ENCODE measurements at places on chromosomes 7 and 10.

- no peak for DNase-seq
Observed at GRCh38 chr10:26746061-26746460, 48.6 kb downstream of the PDSS1 start.

- no peak for DNase-seq
Observed at GRCh38 chr10:12547301-12547771, 198.0 kb downstream of the CAMK1D start.

- no peak for DNase-seq
Observed at GRCh38 chr10:69241575-69241974, 21.4 kb downstream of the HKDC1 start.

DNA sequence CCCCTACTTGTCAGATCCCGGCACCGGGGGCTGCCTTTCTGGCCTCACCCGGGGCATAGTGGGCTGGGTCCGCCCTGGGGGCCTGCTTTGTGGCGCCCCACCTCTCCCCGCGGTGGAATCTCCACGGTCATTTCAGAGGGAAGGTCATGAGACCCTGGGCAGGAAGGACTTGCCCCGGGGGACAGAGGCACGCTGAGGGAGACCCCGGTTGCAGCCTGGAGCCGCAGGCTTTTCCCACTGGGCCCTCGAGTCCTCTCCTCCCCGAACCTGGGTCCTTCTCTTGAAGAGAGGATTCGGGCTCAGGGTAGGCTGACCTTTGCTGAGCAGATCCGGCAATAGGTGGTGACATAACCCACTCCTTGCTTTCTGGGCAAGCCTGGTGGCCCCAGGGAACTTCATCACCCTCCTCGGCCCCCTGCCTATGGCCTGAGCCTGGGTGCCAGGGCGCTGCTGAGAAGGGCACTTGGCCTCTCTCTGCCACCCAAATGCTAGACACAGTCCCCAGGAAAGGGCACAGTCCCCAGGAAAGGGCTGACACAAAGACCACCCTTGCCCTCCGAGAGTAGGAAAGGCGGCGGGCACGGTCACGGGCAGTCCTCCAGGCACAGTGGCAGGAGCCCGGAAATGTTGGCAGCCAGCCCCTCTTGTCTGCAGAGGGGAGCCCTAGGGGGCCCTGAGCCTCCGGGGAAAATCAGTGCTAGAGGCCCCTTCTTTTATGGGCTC, 36.2 kb downstream of the FKBP6 start:
- no peak for DNase-seq

DNA sequence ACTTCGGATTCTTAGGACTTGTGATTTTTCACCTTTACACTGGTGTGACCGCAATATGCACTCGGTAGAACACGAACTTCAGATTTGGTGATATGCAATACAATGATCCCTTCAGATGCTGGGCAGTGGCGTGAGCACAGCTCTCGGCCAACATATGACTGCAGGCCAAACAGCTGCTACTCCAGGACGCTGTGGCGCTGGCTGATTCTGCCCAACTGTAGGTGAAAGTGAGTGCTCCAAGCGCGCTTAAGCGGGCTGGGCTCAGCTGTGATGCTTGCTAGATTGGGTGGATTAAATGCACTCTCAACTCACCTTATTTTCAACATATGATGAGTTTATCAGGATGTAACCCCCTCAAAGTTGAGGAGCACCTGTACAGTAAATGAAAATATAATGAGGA, 137.6 kb upstream of the RET start:
- DNase-seq, result no peak

GRCh38 chr10:92207061-92207460, 83.8 kb downstream of the CPEB3 start:
- DNase-seq, result no peak

GRCh38 chr10:94963901-94964300, 25.4 kb downstream of the CYP2C9 start:
- DNase-seq, result peak; percentile 17

DNA sequence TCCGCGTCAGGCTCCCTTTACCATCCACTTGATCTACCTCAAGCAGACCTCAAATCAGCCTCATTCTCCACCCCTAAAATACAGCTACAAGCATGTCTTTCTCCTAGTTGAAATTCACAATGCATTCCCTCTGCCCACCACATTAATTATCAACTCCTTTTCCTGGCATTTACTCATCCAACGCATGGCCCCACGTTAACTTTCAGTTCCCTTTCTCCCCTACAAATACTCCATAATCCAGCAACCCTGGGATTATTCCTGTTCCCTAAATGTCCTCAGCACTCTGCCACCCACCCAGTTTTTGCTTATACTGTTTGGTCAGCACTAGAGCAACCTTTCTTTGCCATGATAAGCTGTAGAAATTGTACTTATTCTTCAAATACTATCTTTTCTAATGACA, 5.7 kb upstream of the VIM start:
- DNase-seq, result no peak

GRCh38 chr10:2244471-2244870, 507.1 kb upstream of the ADARB2 start:
- DNase-seq, result no peak

- DNase-seq, result no peak
Observed at GRCh38 chr7:15581352-15581951, 19.6 kb upstream of the AGMO start.

DNA sequence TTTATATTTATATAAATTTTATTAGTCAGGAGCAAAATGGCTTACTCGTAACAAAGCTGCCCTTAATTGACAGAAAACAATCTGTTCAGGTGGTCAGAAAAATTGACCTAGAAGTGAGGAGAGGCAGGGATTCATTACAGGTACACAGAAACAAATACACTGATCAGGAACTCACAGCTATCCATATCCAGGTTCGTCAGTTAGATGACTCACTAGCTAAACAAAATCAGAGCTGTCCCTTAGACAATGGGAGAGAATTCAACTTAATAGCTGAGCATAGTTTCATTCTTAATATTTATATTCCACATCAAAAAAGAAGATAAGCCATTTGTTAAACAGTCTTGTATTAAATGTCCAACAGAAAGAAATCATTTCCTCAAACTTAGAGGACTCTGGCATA, 41.7 kb downstream of the HYCC1 start:
- no peak for DNase-seq

DNA sequence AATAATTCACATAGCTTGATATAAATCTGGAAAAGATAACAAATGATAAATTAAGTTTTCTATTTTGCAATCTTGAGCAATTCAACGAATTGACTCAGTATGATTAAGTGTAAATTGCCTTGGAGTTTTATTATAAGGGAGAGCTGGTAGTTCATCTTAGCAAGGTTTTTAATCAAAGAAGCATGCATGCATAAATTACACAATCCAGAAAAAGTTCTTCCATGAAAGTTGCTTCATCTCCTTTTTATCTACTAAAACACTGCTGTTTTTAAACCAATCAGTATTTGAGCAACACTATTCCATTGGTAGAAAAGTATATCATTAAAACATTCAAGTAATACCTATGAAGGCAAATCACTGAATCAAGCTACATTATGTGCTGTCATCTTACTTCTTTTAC, 47.6 kb downstream of the POT1 start:
- DNase-seq, result no peak

- DNase-seq, result peak; percentile 58
Observed at GRCh38 chr10:92839191-92840085, 8.9 kb upstream of the EXOC6 start.

- DNase-seq, result no peak
Observed at GRCh38 chr10:97180363-97180755, 5.4 kb downstream of the SLIT1 start.

DNA sequence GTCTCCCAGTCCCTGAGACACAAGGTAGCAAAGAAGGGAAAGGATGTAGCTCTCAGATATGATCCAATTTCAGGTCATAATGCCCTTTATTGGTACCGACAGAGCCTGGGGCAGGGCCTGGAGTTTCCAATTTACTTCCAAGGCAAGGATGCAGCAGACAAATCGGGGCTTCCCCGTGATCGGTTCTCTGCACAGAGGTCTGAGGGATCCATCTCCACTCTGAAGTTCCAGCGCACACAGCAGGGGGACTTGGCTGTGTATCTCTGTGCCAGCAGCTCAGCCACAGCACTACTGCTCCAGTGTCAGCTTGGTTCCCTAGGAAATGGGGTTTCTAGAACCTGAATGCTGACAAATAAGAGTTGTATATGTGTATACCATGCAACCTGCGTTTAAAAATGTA, 74.6 kb upstream of the PRSS58 start:
- DNase-seq, result no peak

DNA sequence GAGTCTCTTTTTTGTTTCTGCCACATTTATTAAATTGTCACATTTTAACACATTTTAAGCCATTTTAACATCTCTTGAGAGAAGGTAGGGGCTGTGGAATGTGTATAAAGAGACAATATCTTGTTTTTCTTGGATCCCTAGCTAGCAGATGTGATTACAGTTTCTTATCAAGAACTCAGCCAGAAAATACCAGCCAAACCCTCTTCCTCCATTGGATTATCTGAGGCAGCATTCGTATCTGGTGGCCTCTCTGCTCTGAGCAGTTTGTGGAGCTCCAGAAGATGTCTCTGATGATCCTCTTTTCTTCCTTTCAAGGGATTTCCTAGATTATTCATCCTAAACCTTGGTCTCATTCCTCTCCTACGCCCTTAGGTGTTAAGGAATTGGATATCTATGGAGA, 35.3 kb upstream of the PFKFB3 start:
- no peak for DNase-seq

DNA sequence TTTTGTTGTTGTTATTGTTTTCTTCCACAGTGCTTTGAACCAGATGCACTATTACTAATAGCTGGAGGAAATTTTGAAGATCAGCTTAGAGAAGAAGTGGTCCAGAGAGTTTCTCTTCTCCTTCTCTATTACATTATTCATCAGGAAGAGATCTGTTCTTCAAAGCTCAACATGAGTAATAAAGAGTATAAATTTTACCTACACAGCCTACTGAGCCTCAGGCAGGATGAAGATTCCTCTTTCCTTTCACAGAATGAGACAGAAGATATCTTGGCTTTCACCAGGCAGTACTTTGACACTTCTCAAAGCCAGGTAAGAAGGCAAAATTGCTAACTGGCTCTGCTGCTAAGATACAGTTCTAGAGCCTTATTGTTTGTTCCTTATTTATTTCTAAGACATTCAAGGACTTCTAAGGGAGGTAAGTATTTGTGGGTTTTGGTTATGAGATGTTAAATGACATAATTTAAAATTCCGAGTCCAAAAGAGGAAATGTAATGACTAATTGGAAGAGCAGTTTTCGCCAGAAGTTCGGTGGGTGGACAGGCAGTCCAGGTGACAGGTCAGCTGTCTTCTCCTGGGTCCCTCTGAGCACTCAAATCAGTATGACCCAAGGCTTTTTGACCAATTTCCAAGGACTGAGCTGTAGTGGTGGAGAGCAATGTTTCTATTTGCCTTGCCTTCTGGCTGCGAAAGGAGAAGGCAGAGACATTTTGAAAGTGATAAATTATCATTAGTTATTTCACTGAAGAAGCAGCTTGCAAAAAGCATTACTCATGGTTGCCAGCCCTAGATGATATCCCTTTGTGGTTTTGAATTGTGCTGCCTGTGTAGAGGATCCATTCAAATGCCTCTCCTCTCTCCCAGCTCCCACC, 10.1 kb downstream of the SLC39A12 start:
- peak; percentile 27 for DNase-seq

GRCh38 chr7:78296644-78297371, 498.2 kb downstream of the PHTF2 start:
- no peak for DNase-seq

- DNase-seq, result peak; percentile 98
Observed at GRCh38 chr7:139682136-139683013, 95.4 kb downstream of the HIPK2 start.

DNA sequence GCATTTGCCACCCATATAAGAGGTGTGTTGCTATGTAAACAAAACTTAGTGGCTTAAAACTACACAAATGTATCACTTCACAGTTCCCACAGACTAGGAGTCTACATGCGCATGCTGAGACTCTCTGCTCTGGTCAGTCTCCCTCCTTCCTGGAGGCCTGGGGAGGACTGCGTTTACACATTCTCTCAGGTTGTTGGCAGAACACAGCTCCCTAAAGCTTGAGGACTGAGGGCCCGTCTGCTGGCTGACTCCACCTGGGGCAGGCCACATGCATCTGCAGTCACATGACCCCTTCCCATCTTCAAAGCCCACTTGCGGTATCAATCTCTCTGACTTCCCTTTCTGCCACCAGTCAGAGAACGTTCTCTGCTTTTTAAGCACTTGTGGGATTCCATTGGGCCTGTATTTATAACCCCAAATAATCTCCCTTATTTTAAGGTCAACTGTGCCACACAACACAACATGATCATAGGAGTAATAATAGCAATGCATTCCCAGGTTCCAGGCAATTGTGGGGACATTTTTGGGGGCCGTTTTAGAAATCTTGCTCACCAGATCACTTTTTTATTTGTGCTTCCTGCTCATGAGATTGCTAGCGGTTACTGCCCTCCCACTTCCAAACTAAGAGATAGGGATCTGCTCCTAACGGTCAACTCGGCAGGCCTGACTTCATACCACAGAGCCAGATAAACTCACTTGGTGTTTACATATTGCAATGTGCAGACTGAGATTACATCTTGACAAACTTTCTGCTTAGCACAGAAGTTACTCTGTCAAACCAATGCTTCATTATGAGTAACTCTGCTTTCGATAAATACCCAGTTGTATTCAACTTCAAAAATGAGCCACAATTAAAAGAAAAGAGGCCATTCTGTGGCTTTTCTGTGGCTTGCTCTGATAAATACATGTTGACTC, 96.3 kb downstream of the ALOX5 start:
- no peak for DNase-seq

GRCh38 chr10:21888959-21889358, 114.6 kb downstream of the DNAJC1 start:
- no peak for DNase-seq

- DNase-seq, result no peak
Observed at GRCh38 chr10:14585287-14586193, 189.2 kb downstream of the FAM107B start.

DNA sequence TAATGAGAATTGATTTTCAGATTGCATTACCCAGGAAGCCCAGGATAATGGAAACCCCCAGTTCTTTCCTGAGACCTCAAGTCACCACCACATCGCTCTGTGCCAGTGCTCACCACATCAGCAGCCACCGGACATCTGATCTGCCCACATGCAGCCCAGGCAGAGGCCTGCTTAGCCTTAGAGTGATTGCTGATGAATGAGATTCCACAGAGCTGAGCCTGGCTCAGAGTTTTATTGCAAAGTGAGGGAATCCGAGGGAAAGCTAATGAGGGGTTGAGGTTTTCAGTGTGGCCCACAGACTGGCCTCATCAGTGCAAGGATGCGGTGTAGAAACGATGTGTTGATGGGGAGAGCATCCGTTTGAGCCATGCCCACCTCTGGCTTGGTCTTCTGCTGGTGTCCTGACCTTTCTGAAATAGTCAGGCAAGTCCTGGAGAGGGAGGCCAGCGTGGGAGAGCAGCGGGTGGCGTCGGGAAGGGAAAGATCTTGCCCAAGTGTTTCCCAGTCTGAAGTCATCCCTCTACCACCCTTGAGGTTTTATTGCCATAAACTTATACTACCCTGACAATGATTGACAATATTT, 120.3 kb downstream of the ITIH5 start:
- no peak for DNase-seq

- no peak for DNase-seq
Observed at GRCh38 chr7:16450366-16450765, 15.2 kb downstream of the SOSTDC1 start.
